KG1 (cell line): ENCODE measurements at places on chromosomes 4 and X.

DNA sequence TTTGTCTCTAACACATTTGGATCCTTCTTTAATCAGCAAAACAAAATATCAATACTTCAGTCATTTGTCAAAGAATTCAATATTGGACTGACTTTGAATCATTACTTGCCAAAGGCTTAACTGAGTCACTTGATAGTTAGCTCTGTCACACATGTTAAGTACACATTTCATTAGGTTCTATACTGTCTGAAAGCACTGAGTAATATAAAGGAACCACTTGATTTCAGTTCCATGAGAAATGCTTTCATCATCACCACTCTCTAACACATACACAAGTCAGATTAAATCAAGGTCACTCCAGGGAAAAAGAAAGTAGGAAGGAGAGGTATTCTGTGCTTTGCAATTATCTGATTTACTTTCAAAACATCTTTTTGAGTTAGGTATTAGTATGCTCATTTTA lies 1233.1 kb downstream of the C4orf33 start:
- DNase-seq: no peak

DNA sequence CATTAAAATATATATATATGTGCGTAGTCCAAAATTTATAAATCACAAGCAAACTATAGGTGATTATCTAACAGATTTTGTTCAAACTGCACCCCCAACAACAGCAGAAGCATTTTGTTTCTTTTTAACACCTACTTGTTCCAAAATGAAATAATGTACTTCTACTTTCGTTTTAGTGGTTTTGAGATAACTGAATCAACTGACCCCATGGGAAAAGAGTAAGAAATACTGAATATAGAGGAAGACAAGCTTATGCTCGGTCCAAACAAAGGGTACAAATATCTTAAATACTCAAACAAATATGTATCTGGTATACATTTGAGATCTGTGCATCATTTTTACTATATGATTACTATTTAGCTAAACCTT lies 22.4 kb downstream of the MAP7D3 start:
- no peak for DNase-seq

GRCh38 chr4:17085416-17085815 lies 187.0 kb upstream of the LDB2 start:
- no peak for DNase-seq

GRCh38 chr4:51923343-51923742 lies 80.4 kb downstream of the DCUN1D4 start:
- no peak for DNase-seq

GRCh38 chr4:23348789-23349498 lies 540.9 kb downstream of the PPARGC1A start:
- no peak for DNase-seq

GRCh38 chr4:184399512-184399908 lies 74.8 kb downstream of the IRF2 start:
- DNase-seq: no peak

GRCh38 chrX:38500141-38500540 lies 61.2 kb upstream of the TSPAN7 start:
- DNase-seq: no peak

DNA sequence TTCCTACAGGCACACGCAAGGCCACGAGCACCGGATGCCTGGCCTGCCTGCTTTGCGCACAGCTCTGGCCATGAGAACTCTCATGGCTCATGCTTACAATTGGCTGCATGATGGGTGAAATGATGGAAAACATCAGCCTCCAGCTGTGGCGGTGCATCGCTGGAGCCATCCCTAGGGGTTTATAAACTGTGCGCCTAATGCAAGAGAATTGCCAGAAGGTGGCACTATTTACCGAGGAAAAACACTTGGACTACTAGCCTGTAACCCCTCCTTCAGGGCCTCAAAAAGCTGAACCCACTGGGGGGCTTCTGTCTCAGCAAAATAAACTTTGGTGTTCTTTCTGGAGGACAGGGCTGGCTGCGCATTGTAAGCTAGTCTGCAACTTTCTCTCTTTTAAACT lies 51.9 kb downstream of the PHKA2 start:
- DNase-seq: no peak

GRCh38 chr4:10456595-10457254 lies 501 bp downstream of the ZNF518B start:
- DNase-seq: no peak

DNA sequence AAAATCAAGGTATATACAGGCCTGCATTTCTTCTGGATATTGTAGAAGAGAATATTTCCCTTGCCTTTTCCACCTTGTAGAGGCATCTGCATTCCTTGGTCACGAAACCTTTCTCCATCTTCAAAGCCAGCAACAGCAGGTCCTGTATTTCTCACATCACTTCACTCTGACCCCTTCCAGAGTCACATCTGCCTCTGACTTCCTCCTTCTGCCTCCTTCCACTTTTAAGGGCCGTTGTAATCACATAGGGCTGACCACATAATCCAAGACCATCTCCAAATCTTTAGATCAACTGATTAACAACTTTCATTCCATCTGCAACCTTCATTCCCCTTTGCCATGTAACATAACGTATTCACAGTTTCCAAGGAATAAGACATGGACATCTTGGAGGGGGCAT lies 38.3 kb upstream of the NDP start:
- no peak for DNase-seq

DNA sequence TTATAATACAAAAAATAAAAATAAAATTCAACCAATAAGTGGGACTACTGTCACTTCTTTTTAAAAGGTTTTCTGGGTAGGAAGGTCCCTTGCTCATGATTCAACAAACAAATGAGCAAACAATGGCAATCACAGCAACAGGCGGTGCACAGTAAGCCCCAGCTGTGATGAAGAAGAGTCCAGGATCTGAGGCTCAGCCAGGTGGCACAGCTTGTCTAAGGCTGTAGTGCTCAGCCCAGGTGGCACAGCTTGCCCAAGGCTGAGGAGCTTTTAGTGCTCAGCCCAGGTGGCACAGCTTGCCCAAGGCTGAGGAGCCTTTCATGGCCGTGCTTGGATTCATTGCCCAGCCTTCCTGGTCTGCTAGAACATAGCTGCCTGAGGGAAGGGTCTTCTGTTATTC lies 75.0 kb downstream of the ZFYVE28 start:
- DNase-seq: no peak

- no peak for DNase-seq
These were observed 14.9 kb downstream of the RNF212 start for GRCh38 chr4:1098311-1098925.
